ENCODE measurements at places on chromosomes 6 and 20.

GRCh38 chr6:165571068-165571682, 91.9 kb downstream of the PDE10A start:
- DNase-seq = no peak

DNA sequence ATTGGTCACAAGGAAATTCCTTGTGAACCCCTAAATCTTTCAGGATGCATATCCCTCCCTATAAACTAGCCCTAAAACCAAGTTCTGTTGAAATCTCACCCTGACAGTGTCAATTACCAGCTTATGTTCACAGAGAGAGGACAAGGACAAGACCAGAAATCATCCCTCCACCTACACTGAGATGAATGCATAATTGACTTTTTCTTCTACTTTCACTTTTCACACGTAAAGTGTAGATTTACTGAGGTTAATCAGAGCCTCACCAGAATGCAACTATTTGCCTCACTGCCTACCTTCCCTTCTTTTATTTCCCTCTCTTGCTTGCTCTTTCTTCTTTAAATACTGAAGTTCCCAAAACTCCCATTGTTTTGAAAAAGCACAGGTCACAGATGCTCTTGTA, 15.3 kb upstream of the NKAIN2 start:
- DNase-seq = no peak

DNA sequence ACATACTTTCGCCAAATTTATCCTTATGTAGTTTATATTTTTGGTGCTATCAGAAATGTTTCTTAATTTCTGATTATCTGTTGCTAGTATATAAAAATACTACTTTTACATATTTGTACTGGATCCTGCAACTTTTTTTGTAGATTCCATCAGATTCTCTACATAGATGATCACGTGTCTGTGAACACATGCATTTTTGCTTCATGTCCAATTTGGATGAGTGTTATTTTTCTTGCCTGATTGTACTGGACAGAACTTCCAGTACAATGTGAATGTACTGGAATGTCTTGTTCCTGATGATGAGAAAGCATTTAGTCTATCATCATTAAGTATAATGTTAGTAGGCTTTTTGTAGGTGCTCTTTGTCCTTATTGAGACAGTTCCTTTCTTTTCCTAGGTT, 25.0 kb upstream of the SSR1 start:
- DNase-seq = no peak

- DNase-seq = no peak
Observed at GRCh38 chr20:38196592-38196991, 31.5 kb upstream of the TGM2 start.

- no peak for DNase-seq
Observed at GRCh38 chr6:96939007-96939805, 14.7 kb downstream of the KLHL32 start.

DNA sequence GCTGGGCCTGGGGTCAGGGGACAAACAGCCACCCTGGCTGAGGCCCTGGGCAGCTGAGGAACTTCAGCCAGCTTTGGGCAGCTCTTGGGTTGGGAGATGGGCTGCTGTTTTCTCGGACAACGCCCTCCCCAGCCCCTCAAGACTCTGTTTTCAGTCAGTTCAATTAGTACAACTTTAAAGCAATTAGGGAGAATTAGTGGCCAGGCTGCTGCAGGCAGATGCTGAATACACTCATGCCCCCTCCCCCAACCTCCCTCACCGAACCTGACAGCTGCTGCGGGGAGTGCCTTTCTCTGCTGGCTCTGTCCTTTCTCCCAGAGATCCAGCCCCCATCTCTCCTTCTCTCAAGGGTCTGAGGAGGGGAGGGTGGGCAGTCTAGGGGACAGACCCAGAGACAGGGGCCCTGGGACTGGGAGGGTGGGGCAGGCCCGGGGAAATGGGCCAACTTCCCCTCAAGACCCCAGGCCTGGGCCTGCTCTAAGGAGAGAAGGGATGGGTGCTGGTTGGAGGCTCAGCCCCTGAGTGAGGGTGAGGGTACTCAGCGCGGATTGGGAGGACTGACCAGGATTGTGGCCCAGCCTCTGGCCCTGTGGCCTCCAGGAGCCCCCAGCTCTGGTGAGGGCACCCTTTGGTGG, 17.8 kb upstream of the MYT1 start:
- no peak for DNase-seq

DNA sequence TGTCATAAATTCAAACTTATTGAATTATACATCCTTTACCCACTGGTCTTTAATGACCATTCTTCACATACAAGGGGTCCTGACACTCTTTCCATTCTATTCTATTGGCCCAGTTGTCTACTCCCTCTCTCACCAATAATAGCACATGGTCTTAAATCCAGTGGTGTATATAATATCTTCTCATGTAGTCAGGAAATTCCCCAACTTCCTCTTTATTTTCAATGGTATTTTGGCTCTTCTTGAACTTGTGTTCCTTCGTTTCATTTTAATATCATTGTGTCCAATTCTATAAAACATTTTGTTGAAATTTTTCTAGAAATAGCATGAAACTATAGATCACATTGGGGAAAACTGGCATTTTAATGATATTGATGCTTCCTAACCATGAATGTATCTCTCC, 36.8 kb downstream of the PSMB9 start:
- DNase-seq = no peak

GRCh38 chr20:2473516-2473915, 2.9 kb upstream of the SNRPB start:
- no peak for DNase-seq

DNA sequence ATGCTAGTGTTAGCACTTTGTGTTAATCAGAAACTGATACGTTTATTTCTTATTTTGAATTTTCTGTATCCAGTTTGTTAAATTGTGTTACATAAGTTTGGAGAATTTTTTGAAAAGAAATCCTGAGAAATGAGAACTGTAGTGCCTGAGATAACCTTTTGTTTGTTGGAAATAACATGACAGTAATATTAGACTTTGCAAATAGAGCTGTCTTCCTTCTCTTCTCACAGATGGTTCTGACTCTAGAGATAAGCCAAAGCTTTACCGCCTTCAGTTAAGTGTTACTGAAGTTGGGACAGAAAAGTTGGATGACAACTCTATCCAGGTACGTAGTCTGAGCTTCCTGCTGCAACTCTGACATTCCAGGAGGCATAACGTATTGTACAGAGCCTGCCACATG, 69.9 kb downstream of the AFDN start:
- DNase-seq = no peak

DNA sequence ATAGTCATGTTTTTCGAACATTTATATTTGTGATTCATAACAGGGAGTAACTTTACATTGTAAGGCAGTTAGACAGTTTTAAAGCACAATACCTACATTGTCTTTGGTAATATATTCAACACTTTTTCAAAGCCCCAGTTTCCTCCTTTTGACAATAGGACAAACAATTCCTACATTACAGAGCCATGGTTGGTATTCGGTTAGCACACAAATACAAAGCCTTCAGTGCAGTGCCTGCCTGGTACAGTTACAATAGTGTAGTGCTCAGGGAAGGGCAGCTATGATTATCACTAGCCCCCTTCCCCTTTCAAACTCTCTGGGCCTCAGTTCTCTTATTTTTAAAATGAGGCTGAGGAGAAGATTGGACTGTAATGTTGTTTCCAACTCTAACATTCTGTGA, 207.8 kb downstream of the TPBG start:
- no peak for DNase-seq

- no peak for DNase-seq
Observed at GRCh38 chr20:18981962-18982539, 168.5 kb downstream of the SCP2D1 start.

DNA sequence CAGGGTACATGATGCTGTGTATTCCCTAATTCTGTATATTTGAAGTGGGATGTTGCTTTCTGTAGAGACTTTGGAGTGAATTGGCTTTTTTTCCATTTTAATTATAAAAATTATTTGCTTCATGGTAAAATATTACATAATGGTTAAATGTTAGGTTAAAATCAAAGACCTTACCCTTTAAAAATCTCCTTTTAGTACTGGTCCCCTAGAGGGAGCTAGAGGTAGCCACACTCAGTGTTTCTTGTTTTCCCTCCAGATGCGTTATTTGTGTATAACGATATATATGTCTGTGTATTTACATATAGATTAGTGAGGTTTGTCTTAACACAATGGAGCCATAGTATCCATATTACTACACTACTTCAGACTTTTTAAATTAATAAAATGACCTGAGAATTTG, 146.7 kb downstream of the PLCB4 start:
- no peak for DNase-seq

GRCh38 chr6:119220452-119220851, 129.1 kb downstream of the MAN1A1 start:
- no peak for DNase-seq

GRCh38 chr6:44077214-44077946, 49.9 kb downstream of the MRPL14 start:
- DNase-seq = no peak

GRCh38 chr20:58407201-58407873, 18.3 kb downstream of the VAPB start:
- DNase-seq = no peak

- DNase-seq = no peak
Observed at GRCh38 chr6:139482287-139482686, 107.8 kb upstream of the CITED2 start.

DNA sequence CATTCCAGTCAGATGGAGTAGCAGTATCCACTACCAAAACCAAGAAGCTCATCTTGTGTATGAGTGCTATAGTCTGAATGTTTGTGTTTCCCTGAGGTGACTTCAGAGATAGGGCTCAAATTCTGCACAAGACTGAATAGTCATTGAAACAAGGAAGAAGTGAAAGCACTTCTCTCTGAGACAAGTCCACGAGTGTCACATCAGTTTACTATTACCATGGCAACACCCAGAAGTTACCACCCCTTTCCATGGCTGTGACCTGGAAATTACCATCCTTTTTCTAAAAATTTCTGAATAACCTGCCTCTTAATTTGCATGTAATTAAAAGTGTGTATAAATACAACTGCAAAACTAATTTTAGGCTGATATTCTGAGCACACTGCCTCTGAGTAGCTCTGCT, 682.1 kb upstream of the ADGRB3 start:
- no peak for DNase-seq

- no peak for DNase-seq
Observed at GRCh38 chr6:147116056-147116455, 88.2 kb upstream of the STXBP5 start.

- DNase-seq = no peak
Observed at GRCh38 chr6:113672491-113673149, 184.5 kb upstream of the MARCKS start.

DNA sequence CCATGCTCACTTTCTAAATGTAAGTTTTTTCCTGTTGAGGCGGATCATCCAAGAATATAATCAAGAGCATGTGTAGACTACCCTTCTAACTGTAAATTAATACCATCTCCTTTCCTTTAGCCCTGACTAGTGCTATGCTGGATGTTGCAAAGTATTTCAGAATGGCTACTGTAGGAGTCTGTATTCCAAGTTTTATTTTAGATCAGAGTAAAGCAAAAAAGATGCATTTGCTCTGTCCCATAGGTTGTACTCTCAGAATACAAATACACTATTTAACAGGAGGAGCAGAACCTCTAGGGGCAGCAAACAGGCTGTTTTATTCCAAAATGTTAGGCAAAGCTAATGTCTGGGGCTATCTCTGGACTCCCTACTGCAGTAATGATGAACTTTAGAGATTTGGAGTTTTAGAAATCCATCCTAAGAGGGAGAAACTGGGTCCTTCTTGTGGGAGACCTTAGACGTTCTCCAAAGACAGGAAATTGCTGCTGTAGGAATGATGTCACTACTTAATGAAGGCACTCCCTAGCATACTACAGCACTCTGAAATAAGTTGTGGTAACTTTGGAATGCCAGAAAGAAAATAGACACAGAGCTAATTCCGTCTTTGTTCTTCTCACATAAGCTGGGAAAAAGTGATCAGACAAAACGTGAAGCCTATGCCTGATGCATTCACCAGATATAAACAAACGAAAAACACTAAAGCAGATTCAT, 392.4 kb upstream of the HS3ST5 start:
- DNase-seq = no peak

DNA sequence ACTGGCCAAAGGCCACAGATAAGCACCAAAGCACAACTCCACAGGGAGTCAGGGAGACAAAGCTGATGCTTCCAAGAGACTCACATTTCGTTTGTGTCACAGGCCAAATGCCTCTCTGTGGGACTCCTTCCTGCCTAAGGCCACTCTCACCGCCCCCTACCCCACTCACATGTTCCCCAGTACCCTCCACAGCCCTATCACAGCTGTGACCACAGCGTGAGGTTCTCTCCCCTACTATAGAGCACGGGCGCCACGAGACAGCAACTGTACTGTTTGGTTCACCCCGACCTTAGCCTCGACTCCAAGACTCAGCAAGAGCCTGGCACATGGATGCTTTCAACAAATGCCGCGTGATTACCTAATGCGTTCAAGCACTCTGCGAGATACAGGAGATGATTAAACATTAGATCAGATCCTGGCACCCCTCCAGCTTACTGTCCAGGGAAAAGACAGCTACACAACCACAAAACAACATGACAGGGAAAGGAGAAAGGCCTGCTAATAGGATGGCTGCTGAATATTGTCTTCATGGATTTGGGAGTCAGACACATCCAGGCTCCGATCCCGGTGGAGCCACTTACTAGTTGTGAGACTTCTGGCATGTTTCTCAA, 105.5 kb downstream of the AGPAT4 start:
- DNase-seq = no peak

- DNase-seq = no peak
Observed at GRCh38 chr6:1987640-1988039, 257.8 kb downstream of the GMDS start.

- DNase-seq = no peak
Observed at GRCh38 chr6:140977403-140977802, 1155.3 kb upstream of the GJE1 start.

DNA sequence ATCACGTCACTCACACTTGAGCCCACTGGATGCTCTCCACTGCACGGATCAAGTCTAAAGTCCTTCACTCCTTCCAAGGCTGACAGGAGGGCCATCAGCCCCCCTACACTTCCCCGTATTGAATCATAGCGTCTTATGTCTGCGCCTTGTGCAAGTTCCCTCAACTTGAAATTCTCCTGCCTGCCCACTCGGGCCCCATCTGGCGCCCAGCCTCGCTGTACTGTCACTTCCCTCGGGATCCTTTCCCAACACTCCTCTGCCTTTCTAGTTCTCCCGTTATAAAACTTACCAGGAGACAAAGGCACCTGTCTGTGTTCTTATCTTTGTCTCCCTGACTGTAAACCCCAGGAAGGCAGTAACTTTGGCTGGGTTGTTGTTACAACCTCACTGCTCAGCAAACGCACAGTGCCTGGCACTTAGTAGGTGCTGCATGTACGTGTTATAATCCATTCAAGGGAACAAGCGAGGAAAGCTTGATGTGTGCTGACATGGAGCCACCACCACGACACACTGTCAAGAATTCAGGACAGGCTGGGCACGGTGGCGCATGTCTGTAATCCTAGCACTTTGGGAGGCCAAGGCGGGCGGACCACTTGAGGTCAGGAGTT, 33.8 kb upstream of the ZFAND3 start:
- no peak for DNase-seq

- no peak for DNase-seq
Observed at GRCh38 chr6:161772176-161772575, 498.3 kb upstream of the AGPAT4 start.

All from stimulated activated CD4-positive, alpha-beta T cell treated with anti-CD3 and anti-CD28 coated beads, Interleukin-4, amount 100 ng/mL, for 1 hour (primary cell).